ENCODE measurements at places on chromosomes 3 and 15. TPM values are rescaled to one million over a fixed set of nuclear protein-coding genes. Genes with fewer than 3 reads are reported as not detected.

Gene SERINC4
- not detected for total RNA-seq

DNA sequence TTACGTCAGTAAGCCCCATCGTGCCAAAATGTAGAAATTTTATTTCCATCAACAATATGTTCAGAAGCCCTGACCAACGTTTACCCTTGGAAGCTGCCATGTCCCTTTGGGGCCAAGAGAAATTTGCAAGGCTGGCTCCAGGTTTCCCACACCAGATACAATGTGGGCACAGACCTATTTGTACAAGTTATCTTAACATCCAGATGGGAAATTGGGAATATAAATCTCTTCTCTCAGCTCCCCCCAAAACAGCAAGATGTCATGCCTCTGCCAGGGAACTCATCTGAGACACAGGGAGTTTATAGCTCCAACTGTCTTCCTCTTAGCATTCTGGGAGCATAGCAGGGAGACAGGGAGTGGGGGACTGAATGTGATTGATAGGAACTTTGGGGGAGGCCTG, 9.3 kb upstream of the DPPA2 start:
- no peak overlapping the region for H3K4me3 ChIP-seq
- no peaks in the 10 kb centered on the region for H3K4me1 ChIP-seq
- H3K27ac ChIP-seq = no peak overlapping the region
- no peaks in the 10 kb centered on the region for H3K27me3 ChIP-seq

GRCh38 chr3:158369279-158369678, 201.7 kb upstream of the MLF1 start:
- H3K27ac ChIP-seq = no peak overlapping the region
- H3K27me3 ChIP-seq = no peaks in the 10 kb centered on the region
- H3K4me1 ChIP-seq = no peaks in the 10 kb centered on the region
- DNase-seq = no peak
- no peak overlapping the region for H3K4me3 ChIP-seq

- H3K4me3 ChIP-seq = no peak overlapping the region
- no peaks in the 10 kb centered on the region for H3K4me1 ChIP-seq
- DNase-seq = no peak
- H3K36me3 ChIP-seq = peaks cover 31% of the 10 kb centered on the region
- no peaks in the 10 kb centered on the region for H3K27me3 ChIP-seq
- H3K27ac ChIP-seq = no peak overlapping the region
Observed at GRCh38 chr3:33537133-33537532, 96.9 kb upstream of the UBP1 start.
